Tibial nerve (tissue), 4 donors: ENCODE measurements at places on chromosomes 13 and 19. TPM values are rescaled to one million over a fixed set of nuclear protein-coding genes. Genes with fewer than 3 reads are reported as not detected.

Gene PPM1N
- total RNA-seq: not detected

Gene NR1H2
- total RNA-seq: 125 TPM

Gene EDDM13
- not detected for total RNA-seq

Gene CAPN12
- 5.4 TPM for total RNA-seq

Gene TGFBR3L
- not detected for total RNA-seq

Gene CCDC70
- not detected for total RNA-seq

Gene C19orf85
- total RNA-seq: not detected

Gene FAM98C
- total RNA-seq: 48.8 TPM

Gene CLASRP
- total RNA-seq: 109 TPM

Gene TRMT1
- 92.7 TPM for total RNA-seq

Gene NKPD1
- total RNA-seq: not detected

Gene OR7A5
- 1.8 TPM for total RNA-seq

Gene MATK
- total RNA-seq: 0.78 TPM

Gene ZNF69
- total RNA-seq: 9.8 TPM

Gene CNFN
- total RNA-seq: not detected

Gene FARSA
- 27.8 TPM for total RNA-seq

Gene P2RY11
- total RNA-seq: 2.2 TPM

Gene ENOX1
- total RNA-seq: 6.3 TPM

Gene NOTCH3
- total RNA-seq: 64.3 TPM

Gene PRR19
- not detected for total RNA-seq

Gene NBEA
- 9.6 TPM for total RNA-seq

Gene HAUS8
- total RNA-seq: 11.6 TPM

Gene AMH
- total RNA-seq: 2.1 TPM

Gene CCDC122
- total RNA-seq: 3.6 TPM

Gene RGCC
- 476 TPM for total RNA-seq

Gene PSENEN
- 43.5 TPM for total RNA-seq

Gene PDX1
- not detected for total RNA-seq

Gene CACTIN
- total RNA-seq: 59.1 TPM

Gene HSH2D
- total RNA-seq: not detected

Gene HSD17B14
- total RNA-seq: 34.5 TPM

Gene MYO16
- total RNA-seq: under 0.01 TPM

Gene OVOL3
- not detected for total RNA-seq

Gene ZNF439
- total RNA-seq: 14.6 TPM

Gene KLF1
- total RNA-seq: not detected

Gene MAG
- total RNA-seq: 32.7 TPM

Gene ZNF580
- total RNA-seq: 39.8 TPM

Gene PALM
- total RNA-seq: 65.7 TPM

Gene CDX2
- not detected for total RNA-seq

Gene HCST
- 37.6 TPM for total RNA-seq
